ENCODE measurements at places on chromosomes 5 and 9. TPM values are rescaled to one million over a fixed set of nuclear protein-coding genes. Genes with fewer than 3 reads are reported as not detected.
A peak's percentile ranks its signal among the peaks of the same experiment; 100 is the strongest.

GRCh38 chr5:156332245-156332644 is 5.3 kb downstream of the SGCD start:
- DNase-seq: no peak

The IL3 gene
- not detected for polyA plus RNA-seq

GRCh38 chr9:97874624-97875023 is 21.6 kb downstream of the FOXE1 start:
- DNase-seq: no peak

The PCDHGA1 gene
- not detected for polyA plus RNA-seq

DNA sequence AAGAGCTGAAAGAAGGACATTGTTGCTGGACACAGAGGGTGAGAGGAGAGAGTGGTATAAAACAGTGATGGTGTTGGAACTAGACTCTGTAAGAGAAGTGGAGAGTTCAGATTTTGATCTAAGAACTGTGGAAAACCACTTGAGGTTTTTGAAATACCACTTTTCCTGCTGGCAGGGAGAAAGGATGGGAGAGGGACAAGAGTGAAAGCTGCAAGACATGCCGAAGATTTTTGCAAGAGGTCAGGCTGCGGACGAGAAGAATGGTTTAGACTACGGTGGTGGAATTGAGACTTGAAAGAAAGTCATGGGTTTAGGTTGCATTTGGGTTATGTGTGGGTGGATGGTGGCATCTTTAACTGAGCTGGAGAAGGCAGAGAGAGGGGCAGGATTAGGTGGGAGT is 202.2 kb upstream of the RPS23 start:
- no peak for DNase-seq

The STK32A gene
- not detected for polyA plus RNA-seq

The KIF2A gene
- 93.1 TPM for polyA plus RNA-seq

The SLCO6A1 gene
- polyA plus RNA-seq: not detected

DNA sequence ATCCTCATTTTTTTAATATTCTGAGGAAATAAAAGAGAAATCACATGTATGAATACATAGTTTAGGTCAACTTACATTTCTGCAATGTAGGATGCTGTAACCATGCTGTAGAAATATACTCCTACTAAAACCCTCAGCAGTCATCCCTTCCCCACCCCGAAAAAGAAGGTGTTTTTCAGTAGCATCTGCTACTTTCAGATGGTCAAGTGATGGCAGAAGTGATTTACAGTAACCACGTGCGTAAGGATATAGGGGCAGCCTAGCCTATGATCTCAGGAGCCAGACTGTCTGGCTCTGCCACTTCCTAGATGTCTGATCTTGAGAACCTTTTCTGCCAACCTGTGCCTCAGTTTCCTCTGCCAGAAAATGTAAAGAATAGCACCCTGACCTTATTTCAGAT is 26.0 kb upstream of the SYK start:
- DNase-seq: no peak

The PLCXD3 gene
- polyA plus RNA-seq: not detected

DNA sequence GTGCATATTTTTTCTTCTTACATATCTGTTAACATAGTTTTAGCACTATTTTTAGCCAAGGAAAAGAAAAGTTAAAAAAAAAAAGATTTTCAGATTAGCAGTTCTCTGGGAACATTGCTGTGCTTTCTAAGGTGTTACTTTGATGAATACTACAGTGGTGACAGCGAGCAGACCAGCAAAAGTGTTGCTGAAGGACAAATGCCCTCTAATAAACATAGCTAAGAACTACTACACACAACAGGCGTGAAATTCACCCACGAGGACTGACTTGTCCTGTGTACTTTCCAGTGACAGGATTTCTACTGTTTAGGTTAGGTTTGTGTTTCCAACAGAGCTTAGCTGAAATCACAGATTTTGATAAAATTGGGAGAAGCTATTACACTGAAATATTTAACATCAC is 153.8 kb downstream of the HCN1 start:
- DNase-seq: no peak

- no peak for DNase-seq
These were observed 221.0 kb downstream of the ESM1 start for GRCh38 chr5:54764102-54765090.

- no peak for DNase-seq
These were observed 164.1 kb upstream of the ZNF618 start for GRCh38 chr9:113712053-113712452.

The RUSC2 gene
- not detected for polyA plus RNA-seq

- DNase-seq: no peak
These were observed 226.5 kb upstream of the GLRA1 start for GRCh38 chr5:152151113-152151512.

DNA sequence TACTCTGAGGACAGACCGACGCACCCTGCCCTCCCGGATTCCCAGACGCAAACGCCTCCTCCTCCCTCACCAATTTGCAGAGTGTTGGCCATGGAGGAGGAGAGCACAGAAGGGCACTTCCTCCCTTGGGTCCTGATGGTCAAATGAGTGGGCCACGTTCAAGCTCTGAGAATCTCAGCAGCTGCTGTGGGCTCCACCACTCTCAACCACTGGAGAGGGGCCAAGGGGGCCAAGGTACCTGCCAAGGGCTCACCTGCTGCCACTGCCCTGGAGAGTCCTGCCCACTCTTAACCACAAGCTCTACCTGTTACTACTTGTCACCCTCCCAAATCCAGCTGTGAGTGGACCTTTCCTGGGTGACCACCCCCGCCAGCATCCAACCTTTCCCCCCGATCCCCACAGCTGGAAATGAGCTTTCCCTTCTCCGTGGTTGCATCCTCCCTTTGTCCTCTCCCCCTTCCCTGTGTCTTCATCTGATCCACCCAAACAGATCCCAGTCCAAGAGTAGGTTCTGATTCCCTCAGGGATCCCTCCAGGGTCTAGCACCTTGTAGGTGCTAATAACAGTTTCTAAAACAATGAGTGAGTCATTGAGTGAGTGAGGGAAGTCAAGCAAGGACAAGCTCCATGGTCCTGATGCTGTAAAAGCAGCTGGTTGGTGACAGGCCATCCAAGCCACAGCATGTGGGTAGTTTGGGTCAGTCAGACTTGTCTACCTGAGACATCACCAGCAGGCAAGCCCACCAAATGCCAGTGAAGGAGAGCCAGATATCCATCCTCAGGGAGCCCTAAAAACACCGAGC is 69.7 kb downstream of the FAM114A2 start:
- no peak for DNase-seq

GRCh38 chr5:171840066-171840465 is 54.4 kb downstream of the SMIM23 start:
- no peak for DNase-seq

GRCh38 chr9:116051528-116051927 is 102.1 kb upstream of the PAPPA start:
- DNase-seq: no peak

- DNase-seq: no peak
These were observed 77.8 kb upstream of the SLC1A3 start for GRCh38 chr5:36528588-36528987.

DNA sequence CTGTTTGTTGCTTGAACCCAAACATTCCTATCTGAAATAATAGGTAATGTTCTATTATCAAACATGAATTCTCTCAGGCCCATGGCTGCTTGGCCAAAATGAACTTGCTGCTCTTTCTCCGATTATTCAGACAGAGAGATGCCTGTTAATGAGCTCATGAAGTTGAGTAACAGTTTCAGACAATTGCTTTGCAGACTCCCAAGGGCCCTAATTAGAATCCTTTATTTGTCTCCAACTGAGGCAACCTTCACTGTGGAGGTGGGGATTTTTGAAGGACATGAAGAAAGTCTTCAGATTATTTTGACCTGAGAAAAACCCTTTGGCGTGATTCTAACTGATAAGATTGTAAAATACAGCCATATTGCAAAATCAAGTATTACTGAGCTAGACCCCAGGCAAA is 466.7 kb downstream of the NFIB start:
- no peak for DNase-seq

The CNOT8 gene
- 61.9 TPM for polyA plus RNA-seq

The IFNK gene
- polyA plus RNA-seq: not detected

DNA sequence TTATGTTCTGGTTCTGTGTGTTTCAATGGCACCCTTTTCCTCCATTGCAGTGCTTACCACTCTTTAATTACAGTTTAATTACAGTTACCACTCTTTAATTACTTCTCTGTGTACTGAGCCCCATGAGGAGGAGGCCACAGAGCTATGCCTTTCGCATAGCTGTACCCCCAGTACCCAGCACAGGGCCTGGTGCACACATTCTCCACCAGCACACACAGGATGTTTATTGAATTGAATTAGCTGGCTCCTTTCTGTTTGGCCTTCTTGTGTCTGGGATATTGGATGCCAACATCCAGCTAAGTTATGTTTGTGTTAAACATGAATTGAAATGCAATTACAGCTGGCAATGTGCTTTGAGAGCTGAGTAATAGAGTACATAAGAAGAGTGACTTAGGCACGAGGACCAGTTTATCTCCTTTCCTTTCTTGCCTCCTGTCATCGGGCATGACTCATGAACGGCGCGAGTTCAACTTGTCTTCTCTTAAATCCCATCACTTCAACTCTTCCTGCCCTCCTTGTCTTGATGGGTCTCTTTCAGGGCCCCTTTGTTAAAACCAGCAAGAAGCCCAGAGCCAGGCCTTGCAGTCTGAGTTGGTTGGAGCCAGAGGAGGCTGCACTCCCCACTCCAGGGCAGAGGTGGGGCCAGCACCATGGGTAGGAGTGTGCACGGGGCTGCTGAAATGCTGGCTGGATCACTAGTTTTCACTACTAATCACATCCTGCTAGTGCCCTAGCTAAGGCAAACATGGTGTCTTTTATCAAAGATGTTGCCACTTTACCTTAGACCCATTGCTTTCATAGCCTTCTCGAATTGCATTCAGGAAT is 37.4 kb downstream of the MVB12B start:
- no peak for DNase-seq

- DNase-seq: peak; percentile 51
These were observed 3.6 kb upstream of the SNAPC4 start for GRCh38 chr9:136403538-136403914.

The PTGES gene
- not detected for polyA plus RNA-seq

The SV2C gene
- 0.56 TPM for polyA plus RNA-seq

DNA sequence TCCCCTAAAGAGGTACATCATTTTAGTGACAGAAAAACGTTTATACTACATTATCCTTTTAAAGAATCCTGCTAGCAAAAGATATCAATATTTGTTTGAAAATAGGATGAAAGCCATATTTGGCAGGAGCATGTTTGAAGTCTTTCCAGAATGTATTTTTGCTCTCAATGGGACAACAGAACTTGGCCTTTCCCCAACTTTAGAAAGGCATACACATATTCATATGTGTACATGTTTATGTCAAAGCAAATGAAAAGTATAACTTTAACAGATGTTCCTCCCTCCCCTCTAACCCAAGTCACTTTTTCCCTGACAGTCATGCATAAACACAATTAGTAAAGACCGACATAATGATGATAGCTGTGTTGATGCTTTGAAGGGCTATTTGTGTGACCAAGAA is 427.8 kb upstream of the CDH6 start:
- DNase-seq: no peak

- DNase-seq: no peak
These were observed 27.8 kb downstream of the LARP1 start for GRCh38 chr5:154782812-154783592.

The TOPORS gene
- 20.3 TPM for polyA plus RNA-seq

DNA sequence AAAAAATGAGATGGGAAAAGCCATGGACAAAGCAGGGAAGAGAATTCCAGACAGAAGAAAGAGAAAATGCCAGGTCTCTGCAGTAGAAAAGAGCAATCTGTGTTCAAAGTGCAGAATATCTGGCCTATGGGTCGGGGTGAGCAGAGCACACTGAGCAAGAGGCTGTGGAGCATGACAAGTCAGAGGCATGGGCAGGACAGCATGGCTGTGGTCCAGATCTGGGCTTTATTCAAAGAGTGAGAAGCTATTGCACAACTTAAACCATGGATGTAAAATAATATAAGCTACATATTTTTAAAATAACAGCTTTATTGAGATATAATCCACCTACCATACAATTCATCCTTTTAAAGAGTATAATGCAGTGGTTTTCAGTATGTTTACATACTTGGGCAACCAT is 133.1 kb upstream of the SPDL1 start:
- no peak for DNase-seq

- no peak for DNase-seq
These were observed 720.2 kb upstream of the C9orf72 start for GRCh38 chr9:28293369-28294090.

The PTGR1 gene
- polyA plus RNA-seq: 4.8 TPM

The IFNA13 gene
- not detected for polyA plus RNA-seq

The PCDHB11 gene
- polyA plus RNA-seq: not detected

DNA sequence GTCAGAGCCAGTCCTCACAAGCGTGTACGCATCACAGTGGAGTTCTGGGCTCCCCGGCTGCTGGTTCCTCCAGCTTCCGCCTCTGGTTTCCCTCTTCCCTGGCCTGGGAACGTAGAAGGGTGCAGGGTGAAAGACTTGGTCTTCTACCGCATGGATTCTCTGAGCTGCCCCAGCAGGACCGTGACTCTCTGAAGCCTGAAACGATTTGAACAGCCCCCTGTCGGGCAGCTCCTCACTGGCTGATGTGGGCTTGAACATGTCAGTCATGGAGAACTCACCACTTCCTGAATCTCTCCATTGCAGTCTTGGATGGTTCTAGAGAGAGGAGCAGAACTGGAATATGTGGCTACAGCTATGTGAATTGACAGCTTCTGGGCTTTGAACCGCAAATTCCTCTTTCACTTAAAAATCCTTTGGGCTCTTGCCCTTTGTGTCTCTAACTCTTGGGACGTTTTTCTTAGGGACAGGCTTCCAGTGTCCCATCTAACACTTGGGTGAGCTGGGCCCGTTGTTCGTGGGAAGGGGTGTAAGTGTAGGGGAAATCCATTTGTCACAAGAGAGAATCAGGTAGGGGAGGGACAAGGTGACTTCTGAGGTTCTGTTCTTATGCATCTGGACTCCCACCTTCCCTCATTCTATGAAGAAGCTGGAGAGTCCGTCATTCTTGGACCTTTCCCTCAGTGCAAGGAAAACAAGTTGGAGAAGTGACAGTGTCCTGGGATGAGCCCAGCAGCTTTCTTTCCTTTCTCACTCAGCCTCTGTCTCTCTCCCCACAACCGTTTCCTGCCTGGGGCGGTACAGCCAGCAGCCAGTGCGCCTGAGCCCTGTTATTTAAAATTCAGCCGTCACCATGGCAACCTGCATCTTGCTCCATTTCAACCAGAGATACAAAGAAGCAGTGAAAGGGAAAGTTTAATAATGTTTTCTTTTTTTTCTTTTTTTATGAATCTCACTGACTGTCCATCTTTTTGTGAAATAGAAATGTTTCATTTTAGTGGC is 84.7 kb downstream of the PTTG1 start:
- DNase-seq: no peak

The ZNF608 gene
- polyA plus RNA-seq: 0.23 TPM

- DNase-seq: no peak
These were observed 57.2 kb upstream of the FGF10 start for GRCh38 chr5:44446399-44446798.

DNA sequence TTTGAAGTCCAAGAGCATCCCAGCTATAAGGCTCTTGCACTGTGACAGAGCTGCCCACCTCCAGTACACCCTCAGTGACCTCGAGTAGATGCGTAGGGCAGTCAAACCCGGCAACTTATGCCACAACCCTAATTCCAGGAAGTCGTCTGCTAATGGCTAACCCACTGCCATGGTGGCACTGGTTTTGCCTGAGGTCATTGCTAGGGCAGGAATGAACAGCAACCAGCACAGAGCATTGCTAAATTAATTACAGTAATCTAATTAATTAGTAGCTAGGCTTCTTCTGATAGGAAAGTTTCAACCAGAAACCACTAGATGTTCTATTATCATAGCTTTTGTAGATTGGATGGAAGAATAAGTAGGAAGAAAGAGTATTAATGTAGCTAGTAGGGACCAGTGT is 122.8 kb downstream of the DPYSL3 start:
- no peak for DNase-seq

All from GM12878 (cell line).